Chondrocyte (in vitro differentiated cells): ENCODE measurements at places on chromosomes 5 and 9. TPM values are rescaled to one million over a fixed set of nuclear protein-coding genes. Genes with fewer than 3 reads are reported as not detected.
A peak's percentile ranks its signal among the peaks of the same experiment; 100 is the strongest.

DNA sequence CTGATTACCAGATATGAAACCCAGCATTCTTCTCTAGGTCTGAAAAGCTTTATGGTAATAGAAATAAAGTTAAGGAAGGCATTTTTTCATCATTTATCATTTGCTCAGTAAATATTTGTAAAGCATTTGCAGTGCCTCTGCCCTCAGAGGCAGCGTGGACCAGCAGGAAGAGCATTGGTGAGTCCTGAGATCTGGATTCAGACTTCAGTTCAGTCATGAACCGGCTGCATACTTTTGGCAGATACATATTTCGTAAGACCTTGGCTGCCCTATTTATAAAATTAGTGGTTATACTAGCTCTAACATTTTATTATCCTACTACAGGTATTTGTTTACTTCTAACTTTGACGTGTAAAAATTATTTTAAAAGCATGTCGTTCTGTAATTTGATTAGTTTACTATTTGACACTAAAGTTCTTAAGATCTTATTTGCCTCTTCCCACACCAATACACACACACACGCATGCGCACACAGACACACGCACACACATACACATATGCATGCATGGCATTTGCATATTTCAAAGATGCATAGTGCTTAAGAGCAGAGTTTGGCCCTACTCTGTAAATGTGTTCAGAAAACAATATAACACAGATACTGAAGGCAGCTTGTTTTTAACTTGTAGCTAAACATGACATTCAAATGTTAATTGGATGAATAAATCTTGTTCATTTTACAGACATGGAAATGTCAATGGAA, 101.9 kb downstream of the RPS23 start:
- peaks cover 3% of the 10 kb centered on the region for H3K4me1 ChIP-seq
- H3K4me3 ChIP-seq = no peak overlapping the region
- H3K27ac ChIP-seq = no peak overlapping the region

- H3K4me3 ChIP-seq = no peak overlapping the region
- no peak overlapping the region for H3K27ac ChIP-seq
- no peaks in the 10 kb centered on the region for H3K27me3 ChIP-seq
- no peaks in the 10 kb centered on the region for H3K4me1 ChIP-seq
- H3K36me3 ChIP-seq = no peaks in the 10 kb centered on the region
- DNase-seq = no peak
Measured at GRCh38 chr9:105401651-105402050, 46.2 kb upstream of the FSD1L start.

- peaks cover 3% of the 10 kb centered on the region for H3K27me3 ChIP-seq
- H3K27ac ChIP-seq = no peak overlapping the region
- DNase-seq = no peak
- H3K36me3 ChIP-seq = no peaks in the 10 kb centered on the region
- no peak overlapping the region for H3K4me3 ChIP-seq
- no peaks in the 10 kb centered on the region for H3K4me1 ChIP-seq
Measured at GRCh38 chr9:9820436-9820835, 792.4 kb downstream of the PTPRD start.

GRCh38 chr5:136057401-136058038, 28.7 kb downstream of the TGFBI start:
- H3K36me3 ChIP-seq = peaks cover 33% of the 10 kb centered on the region
- H3K27me3 ChIP-seq = no peaks in the 10 kb centered on the region
- H3K27ac ChIP-seq = peak overlapping the region; percentile 96
- H3K4me1 ChIP-seq = peaks cover 64% of the 10 kb centered on the region

DNA sequence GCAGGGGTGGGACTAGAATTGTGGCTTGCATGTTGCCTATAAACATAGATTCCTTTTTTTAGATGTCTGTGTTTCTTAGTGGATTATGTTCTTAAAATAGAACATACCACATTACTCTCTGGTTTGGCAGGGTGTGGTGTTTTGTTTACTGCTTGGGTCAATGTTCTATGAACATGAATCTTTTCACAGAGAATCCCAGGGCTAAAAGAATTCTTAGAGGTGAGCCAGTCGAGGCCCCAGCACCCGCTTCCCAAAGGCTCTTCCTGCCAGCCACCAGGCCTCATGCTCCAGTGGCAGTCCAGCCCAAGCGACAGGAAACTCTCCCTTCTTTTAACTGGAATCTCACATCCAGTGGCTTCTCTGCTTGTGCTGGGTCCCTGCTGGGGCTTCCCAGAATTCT, 126.6 kb downstream of the C9orf152 start:
- peaks cover 58% of the 10 kb centered on the region for H3K4me1 ChIP-seq
- DNase-seq = no peak
- H3K36me3 ChIP-seq = peaks cover 2% of the 10 kb centered on the region
- H3K27me3 ChIP-seq = no peaks in the 10 kb centered on the region

Gene DOCK2
- total RNA-seq = 2.0 to 11.8 TPM (median 3.1 TPM) in 3 replicates

DNA sequence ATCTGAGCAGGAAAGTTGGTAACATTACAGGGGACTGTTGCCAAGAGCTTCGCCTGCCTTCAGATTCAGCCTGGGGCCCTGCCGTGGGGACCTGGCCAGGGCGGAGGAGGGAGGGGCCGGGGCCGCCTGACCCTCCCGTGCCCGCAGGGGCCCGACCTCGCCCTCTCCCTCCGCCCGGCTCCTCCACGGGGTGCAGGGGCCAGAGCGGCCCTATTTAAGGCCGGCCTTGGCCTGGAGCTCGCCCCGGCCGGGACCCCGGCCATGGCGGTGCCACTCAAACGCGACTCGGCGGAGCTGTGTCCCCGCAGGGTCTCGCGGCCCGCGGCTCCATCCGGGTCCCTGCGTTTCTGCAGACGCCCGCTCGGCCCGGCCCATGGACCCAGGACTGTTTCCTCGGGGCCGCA, 757 bp downstream of the TMEM250 start:
- peaks cover 8% of the 10 kb centered on the region for H3K4me1 ChIP-seq
- H3K27ac ChIP-seq = peak overlapping the region; percentile 57
- no peak for DNase-seq
- H3K27me3 ChIP-seq = no peaks in the 10 kb centered on the region

Gene FAM114A2
- total RNA-seq = 29.0 to 40.4 TPM (median 31.5 TPM) in 3 replicates

Gene CDC25C
- total RNA-seq = 1.2 to 1.6 TPM (median 1.6 TPM) in 3 replicates

GRCh38 chr5:149647334-149647733, 66.0 kb downstream of the ARHGEF37 start:
- no peaks in the 10 kb centered on the region for H3K36me3 ChIP-seq
- peaks cover 2% of the 10 kb centered on the region for H3K27me3 ChIP-seq
- no peaks in the 10 kb centered on the region for H3K4me1 ChIP-seq
- no peak overlapping the region for H3K27ac ChIP-seq

DNA sequence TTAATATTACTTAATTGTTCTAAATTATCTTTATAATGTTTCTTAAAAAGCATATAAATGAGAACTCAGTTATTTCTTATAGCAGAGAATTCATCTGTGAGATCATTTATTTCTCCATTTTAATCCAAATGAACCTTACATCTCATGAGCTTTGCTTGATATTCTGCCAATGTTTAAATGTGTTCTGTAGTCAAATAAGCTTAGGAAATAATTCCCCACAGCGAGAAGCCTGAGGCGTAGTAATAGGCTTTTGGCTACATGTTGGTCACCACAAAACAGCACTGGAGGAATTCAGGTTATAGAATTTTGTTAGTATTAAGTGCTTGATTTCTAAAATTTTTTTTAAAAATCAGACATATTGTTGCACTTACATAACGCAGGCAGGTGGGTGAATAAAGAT, 585.3 kb upstream of the RORB start:
- peaks cover 2% of the 10 kb centered on the region for H3K27me3 ChIP-seq
- H3K36me3 ChIP-seq = no peaks in the 10 kb centered on the region
- no peaks in the 10 kb centered on the region for H3K4me1 ChIP-seq
- no peak overlapping the region for H3K4me3 ChIP-seq
- no peak for DNase-seq
- no peak overlapping the region for H3K27ac ChIP-seq

Gene NR4A3
- 0.34 to 1.3 TPM (median 1.2 TPM) in 3 replicates for total RNA-seq

DNA sequence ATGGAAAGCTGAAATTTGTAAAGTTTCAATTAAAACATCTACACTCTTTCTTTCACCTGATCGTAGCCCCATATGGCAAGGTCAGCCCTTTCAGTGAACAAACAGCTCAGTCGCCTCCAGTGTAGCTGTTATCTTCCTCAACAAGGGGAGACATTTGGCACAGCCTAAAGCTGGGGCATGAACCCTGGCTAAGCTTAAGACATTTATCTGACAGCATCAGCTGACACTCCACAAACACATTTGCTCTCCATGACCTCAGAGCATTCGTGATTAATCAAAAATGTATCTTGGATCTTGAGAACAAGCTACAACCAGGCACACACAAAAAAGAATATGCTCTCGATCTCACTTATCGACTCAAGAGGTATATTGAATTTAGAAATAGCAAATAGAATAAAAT, 67.3 kb downstream of the POU5F2 start:
- H3K27me3 ChIP-seq = peaks cover 4% of the 10 kb centered on the region
- no peak overlapping the region for H3K27ac ChIP-seq
- no peak overlapping the region for H3K4me3 ChIP-seq
- H3K4me1 ChIP-seq = peaks cover 25% of the 10 kb centered on the region
- H3K36me3 ChIP-seq = no peaks in the 10 kb centered on the region

DNA sequence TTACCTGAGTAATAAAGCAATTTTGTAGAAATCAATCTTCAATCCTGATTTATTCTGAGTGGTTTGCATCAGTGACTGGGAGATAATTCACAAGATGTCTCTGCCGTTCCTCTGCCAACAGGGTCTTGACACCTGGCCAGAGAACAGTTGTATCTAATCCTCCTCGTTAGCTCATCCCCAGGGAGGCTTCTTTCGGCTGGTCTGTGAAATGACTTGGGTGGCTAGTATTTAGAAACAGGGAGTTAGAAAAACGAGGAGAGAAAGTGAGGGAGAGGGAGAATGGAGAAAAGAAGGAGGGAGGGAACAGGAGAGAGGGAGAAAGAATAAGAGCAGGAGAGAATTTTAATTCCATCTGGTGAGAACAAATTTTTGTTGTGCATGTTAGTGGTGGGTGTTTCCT, 600.2 kb upstream of the TLE4 start:
- no peaks in the 10 kb centered on the region for H3K27me3 ChIP-seq
- H3K4me3 ChIP-seq = no peak overlapping the region
- H3K27ac ChIP-seq = no peak overlapping the region
- peaks cover 4% of the 10 kb centered on the region for H3K4me1 ChIP-seq

DNA sequence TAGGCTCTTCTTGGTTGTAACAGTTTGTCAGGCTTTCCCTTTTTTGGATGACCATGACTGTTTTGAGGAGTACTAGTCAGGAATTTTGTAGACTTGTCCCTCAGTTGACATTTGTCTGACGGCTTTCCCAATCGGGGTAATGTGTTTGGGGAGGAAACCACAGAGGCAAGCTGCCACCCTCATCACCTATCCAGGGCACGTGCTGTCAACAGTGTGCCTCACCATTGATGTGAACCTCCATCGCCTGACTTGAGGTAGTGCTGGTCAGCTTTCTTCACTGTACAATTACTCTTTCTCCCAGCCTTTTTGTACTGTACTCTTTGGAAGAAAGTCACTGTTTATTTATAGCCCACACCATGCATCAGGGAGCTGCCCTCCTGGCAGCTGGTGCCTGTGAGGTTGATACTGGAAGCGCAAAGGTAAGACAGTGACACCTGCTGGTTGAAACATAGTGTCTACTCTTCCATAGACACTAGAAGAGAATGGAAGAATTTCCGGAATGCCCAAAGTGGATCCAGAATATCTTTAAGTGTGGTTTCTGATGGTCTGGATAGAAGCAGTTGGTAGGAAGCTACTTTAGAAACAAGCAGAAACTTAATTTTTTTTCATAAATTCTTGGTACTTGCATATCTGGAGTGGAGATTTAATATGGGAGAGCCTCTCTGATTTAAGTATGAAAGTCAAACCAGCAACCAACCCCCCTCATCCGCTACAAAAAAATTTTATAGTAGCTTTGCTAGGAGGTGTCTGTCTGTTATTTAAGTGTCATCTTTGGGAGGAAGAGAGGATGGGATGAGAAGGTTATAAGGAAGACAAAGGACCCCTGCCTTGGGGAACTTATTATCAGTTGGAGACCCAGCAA, 69.3 kb downstream of the SNX30 start:
- no peak for DNase-seq
- H3K4me1 ChIP-seq = peaks cover 37% of the 10 kb centered on the region
- H3K36me3 ChIP-seq = peaks cover 12% of the 10 kb centered on the region
- no peak overlapping the region for H3K4me3 ChIP-seq
- no peaks in the 10 kb centered on the region for H3K27me3 ChIP-seq
- H3K27ac ChIP-seq = peak overlapping the region; percentile 86

Gene ANKRD31
- 0.10 to 0.24 TPM (median 0.18 TPM) in 3 replicates for total RNA-seq

- H3K27ac ChIP-seq = no peak overlapping the region
- H3K4me3 ChIP-seq = no peak overlapping the region
- H3K4me1 ChIP-seq = peaks cover 28% of the 10 kb centered on the region
Measured at GRCh38 chr5:68344447-68345111, 129.0 kb downstream of the PIK3R1 start.

Gene WWC1
- total RNA-seq = 2.1 to 4.9 TPM (median 2.1 TPM) in 3 replicates

GRCh38 chr9:110502842-110503241, 76.7 kb downstream of the SVEP1 start:
- no peaks in the 10 kb centered on the region for H3K4me1 ChIP-seq
- H3K27me3 ChIP-seq = peaks cover 4% of the 10 kb centered on the region
- H3K4me3 ChIP-seq = no peak overlapping the region
- DNase-seq = no peak
- no peaks in the 10 kb centered on the region for H3K36me3 ChIP-seq

- no peak overlapping the region for H3K27ac ChIP-seq
- H3K4me1 ChIP-seq = no peaks in the 10 kb centered on the region
- no peak for DNase-seq
- H3K27me3 ChIP-seq = no peaks in the 10 kb centered on the region
- H3K4me3 ChIP-seq = no peak overlapping the region
Measured at GRCh38 chr5:117165068-117165467, 590.4 kb upstream of the SEMA6A start.

Gene FBN2
- total RNA-seq = 303 to 524 TPM (median 311 TPM) in 3 replicates

DNA sequence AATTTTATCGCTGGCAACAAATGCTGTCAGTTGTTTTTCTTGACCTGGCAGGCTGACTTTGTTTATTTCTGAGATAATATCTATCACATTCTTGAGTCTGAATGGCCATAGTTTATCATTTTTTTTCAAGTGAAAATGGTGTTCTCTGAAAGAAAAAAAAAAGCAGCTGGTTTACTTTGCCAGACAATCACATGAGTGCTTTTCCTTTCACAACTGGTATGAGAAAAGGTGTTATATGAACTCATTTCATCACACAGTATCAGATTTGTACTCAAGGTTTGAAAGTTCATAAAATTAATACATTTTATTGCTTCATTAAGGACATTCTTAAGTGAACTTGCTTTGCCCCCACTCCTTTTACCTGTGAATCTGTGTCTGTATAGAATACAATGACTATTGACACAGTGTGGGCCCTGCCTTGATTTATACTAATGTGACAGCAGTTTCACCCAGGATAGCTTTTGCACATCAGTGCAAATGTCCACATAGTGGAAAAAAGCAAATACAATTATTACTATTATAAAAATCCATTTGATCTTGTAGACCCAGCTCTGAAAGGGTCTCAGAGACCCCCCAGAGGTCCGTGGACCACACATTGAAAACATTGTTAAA, 33.1 kb upstream of the PRLR start:
- peaks cover 22% of the 10 kb centered on the region for H3K27me3 ChIP-seq
- no peak overlapping the region for H3K27ac ChIP-seq
- H3K4me3 ChIP-seq = no peak overlapping the region
- H3K36me3 ChIP-seq = no peaks in the 10 kb centered on the region

Gene CMBL
- 20.0 to 27.5 TPM (median 20.5 TPM) in 3 replicates for total RNA-seq

Gene ITGA1
- total RNA-seq = 228 to 346 TPM (median 340 TPM) in 3 replicates
